ENCODE measurements at places on chromosomes 5 and 9.

DNA sequence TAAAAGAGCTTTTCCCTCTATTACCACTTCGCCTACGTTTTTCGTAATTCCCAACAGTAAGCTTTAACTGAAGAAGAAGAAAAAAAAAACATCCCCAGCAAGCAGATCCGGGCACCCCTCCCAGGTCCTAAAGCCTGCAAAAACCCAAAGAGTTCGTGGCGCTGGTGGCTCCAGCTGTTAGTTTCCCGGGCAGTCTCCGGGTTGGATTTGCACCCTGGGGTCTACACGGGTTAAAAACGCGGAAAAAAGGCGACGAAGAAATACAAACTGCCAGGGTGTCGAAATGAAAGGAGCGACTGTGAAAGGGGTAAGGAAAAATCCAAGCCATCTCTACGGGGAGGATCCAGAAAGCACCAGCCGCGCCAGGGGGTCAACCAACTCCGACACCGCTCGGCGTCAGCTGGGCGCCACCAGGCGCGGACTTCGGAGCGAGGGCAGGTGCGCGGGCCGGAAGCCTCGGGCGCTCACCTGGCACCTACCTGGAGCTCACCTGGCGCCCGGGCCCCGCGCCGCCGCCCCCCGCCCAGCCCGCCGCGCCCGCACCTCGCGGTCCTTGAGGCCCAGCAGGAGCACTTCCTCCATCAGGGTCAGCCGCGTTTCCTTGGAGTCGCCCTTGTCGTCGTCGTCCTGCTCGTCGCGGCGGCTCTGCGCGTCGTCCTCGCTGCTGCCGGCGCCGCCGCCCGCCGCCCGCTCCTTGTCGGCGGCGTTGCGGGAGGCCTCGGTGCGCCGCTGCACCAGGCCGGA lies 680 bp downstream of the GOLPH3 start:
- peak; percentile 22 for DNase-seq

- no peak for DNase-seq
Observed at GRCh38 chr5:132355140-132355765, 14.3 kb upstream of the SLC22A5 start.

GRCh38 chr5:94470802-94471201 lies 147.6 kb downstream of the KIAA0825 start:
- DNase-seq: no peak

DNA sequence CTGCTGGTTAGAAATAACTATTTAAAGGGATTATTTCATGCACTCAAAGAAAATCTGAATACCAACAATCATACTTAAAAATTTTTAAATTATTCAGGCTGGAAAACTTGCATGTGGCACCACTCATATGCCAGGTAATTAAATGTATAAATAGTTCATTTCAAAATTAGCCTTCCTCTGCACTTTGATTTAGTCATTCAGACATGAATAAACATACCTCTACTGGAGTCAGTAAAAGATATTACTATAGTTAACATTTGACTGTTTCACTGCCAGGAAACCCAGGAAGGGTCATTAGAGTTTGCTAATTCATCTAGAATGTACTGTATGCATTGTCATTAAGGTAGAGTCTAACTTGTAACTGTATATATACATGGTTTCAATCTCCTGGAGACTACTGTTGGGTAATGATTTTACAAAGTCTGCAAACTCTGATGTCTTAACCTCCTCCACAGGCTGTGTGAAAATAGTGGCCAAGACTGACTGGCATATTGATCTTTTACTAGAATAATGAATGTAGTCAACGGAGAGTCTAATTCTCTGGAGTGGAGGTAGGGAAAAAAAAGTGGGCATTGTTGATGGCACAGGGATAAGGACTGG lies 43.7 kb downstream of the TEX10 start:
- no peak for DNase-seq

DNA sequence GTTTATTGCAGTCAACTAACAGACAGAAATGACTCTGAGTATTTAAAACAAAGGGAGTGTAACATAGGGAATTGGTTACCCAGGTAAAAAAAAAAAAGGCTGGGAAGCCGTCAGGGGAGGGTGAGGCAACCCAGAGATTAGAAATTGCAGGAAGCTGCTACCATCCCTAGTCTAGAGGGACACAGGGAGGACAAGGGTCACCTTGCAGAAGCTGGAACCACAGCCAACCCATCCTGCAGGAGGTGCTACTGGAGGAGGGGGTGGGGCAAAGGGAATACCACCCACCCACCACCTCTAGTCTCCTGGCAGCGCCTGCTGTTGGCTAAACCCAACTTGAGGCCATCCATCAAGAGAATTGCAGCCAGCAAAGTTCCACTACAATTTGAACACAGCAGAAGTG lies 6.5 kb downstream of the CAST start:
- no peak for DNase-seq

DNA sequence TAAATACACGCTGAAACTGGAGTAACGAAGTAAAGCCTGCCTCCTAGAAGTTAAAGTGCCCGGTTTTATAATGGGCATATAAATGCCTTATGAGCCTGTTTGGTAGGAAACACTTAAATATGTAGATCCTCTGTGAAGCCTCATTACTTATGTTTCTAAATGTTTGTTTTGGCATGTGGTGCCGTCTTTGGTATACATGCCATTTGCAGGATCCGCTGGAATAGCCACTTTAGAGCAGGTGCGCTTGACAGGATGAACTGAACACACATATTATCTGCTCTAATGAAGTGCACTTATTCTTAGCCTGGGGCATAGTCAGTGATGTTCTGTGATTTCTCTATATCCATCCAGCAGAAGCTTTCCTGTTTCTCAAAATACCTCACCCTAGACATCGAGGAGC lies 778.1 kb upstream of the WWC1 start:
- no peak for DNase-seq

- no peak for DNase-seq
Observed at GRCh38 chr5:144698484-144698883, 527.8 kb downstream of the KCTD16 start.

GRCh38 chr9:120001536-120001935 lies 578.4 kb downstream of the CDK5RAP2 start:
- DNase-seq: no peak

GRCh38 chr5:169429044-169429443 lies 128.1 kb upstream of the SLIT3 start:
- no peak for DNase-seq

DNA sequence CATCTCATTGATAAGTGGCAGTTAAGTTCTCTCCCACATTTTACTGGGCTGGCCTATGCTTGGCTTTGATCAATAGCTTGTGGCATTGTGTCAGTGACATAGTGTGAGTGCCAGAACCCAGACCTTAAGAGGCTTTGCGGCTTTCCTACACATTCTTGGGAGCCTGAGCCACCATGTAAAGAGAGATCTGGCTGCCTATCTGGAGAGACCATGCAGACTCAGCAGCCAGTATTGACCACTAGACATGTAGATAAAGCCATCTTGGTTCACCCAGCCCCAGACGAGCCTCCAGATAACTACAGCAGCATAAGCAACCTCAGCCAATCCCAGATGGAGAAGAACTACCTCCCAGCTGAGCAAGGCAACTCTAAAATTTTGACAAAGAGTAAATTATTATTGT lies 28.6 kb downstream of the C9orf153 start:
- no peak for DNase-seq

GRCh38 chr5:167643631-167644280 lies 647.7 kb upstream of the WWC1 start:
- no peak for DNase-seq

- DNase-seq: no peak
Observed at GRCh38 chr9:133004999-133005760, 25.6 kb upstream of the GTF3C5 start.

DNA sequence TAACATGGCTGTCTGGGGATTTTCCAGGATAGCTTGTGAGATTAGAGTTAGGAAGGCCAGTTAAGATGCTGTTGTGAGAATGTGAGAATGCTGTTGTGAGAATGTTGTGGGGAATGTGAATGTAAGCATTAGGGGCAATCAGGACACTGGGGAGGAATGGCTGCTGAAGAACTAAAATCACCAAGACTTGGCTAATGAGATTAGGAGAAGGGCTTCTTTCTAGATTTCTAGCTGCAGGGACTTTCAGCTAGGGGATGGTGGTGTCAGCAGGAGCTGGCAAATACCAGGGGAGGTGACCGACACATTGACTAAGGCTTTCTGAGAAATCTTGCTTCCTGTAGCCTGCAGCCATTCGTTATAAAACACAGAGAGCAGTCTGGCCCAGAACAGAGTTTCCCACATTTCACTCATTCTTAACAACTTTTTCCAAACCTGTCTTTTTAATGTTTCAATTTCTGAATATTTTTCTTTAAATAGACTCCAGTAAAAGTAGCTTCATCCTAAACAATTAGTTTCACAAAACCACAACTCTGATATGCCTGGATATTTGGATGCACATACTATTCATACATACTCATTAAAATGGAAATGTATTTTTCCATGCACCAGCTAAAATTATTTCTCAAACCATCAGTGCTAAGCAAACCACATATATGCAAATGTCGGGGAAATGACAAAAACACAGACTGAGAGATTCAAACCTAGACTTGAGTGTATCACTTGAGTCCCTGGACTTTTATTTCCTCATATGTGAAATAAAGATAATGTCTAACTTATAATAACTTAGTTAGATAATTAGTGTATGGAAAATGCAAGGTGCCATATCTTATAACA lies 89.3 kb upstream of the TNC start:
- no peak for DNase-seq

DNA sequence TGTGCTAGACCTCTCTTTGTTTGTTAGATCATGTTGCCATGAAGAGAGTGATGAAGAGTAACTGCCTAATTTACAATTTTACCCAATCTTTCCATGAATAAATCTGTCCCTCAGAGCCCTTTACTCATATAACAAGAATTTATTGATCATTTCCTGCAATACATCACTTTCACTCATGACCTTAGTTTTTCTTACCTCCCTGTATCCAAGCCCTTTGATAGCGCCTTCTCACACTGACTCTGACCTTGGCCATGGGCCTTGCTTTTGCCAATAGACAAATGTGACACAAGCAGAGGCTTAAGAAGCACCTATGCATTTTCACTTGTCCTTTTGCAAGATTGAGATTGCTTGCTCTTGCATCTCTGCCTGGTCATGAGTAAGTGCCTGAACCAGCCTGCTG lies 288.1 kb downstream of the NNT start:
- no peak for DNase-seq

DNA sequence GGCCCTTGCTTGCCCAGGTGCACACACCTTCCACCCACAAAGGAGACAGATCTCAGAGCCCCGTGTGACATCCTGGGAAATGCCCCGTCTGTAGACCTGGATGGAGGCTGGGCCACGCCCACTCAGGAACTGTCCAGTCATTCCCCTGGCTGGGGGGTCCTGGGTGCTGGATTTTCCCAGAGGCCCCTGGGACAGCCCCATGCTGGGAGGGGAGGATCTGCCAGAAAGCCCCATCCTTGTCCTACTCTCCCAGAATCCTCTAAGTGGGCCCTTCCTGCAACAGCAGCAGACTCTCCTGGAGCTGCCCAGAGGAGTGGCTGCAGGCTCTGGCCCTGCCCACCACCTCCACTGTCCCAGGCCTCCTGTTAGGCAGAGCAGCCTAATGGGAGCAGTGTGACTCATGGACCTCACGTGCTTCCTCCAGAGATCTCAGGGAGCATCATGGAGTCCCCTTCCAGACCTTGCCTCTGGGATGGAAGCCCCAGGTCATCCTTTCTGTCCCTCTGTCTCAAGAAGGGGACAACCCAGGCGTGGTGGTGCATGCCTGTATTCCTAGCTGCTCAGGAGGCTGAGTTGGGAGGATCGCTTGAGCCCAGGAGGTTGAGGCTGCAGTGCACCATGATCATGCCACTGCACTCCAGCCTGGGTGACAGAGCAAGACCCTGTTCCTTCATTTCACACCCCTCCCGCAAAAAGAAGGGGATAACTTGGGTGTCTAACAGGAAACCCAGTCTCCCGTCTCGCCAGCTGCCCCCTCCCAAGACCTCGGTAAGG lies 51.7 kb downstream of the JADE2 start:
- DNase-seq: no peak

DNA sequence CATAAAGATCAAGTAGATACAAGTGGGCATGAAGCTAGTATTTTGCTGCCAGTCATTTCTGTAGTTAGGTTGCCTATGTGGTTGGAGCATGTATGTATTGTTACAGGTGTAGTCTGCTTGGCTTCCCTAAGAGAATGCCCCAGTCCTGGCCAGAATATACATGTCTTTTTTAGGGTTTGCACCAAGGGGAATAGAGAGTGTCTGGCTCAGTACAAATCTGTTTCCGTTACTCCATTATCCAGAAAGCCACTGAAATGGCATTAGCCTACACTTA lies 23.2 kb downstream of the TGFBR1 start:
- no peak for DNase-seq

- no peak for DNase-seq
Observed at GRCh38 chr5:98913911-98914310, 14.9 kb downstream of the CHD1 start.

- DNase-seq: no peak
Observed at GRCh38 chr5:60473654-60474053, 226.3 kb downstream of the DEPDC1B start.

GRCh38 chr5:75509956-75510355 lies 1.5 kb downstream of the CERT1 start:
- DNase-seq: no peak

DNA sequence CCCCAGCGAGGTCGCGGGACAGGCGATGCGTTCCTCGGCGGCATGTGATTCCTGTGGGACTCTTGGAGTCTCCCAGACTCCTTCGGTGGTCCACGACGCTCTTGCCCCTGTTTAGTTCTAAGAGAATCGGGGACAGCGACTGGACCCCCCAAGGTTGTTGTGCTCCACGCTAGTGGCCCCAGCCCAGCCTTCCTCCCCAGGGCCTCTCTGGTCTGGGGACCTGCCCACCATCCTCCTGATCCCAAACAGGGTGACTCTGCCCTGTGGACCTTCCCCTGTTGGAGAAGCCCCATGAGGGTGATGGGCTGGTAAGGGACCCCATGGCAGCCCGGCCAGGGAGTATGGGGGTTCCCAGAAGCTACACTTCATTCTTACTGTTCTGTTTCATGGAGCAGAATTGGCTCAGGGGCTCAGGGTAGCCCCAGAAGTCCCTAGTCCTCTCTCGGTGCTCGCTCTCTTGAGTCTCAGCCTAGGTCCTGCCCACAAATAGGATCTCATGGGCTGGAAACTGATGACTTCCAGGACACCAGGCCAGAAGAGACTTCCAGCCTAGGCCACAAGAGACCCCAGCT lies 880 bp downstream of the CARD19 start:
- DNase-seq: no peak

GRCh38 chr5:180209137-180209581 lies at the start of gene RASGEF1C:
RASGEF1C (minus strand) TSS chr5:180209211; CDS start chr5:180138052, 71,159 bp downstream.
- no peak for DNase-seq

GRCh38 chr9:134551176-134551575 lies 90.4 kb upstream of the COL5A1 start:
- no peak for DNase-seq

GRCh38 chr5:102289251-102289899 lies 6.7 kb downstream of the SLCO4C1 start:
- no peak for DNase-seq

GRCh38 chr5:51731421-51732029 lies 348.3 kb downstream of the ISL1 start:
- DNase-seq: no peak

DNA sequence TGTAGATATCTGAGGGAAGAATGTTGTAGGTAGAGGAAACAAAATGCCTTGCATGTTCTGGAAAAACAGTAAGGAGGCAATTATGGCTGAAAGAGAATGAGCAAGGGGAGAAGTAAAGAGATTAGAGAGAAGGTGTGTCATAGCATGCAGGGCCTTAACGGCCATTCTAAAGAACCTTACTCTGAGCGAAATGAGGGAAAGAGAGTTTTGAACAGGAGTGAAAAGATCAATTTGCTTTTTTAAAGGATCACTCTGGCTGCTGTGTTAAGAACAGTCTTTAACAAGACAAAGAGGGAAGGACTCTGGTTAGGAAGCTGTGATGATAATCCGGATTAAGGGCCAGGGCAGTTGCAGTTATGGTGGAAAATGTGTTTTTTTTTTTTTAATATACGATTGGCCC lies 22.6 kb downstream of the PTBP3 start:
- no peak for DNase-seq

- DNase-seq: no peak
Observed at GRCh38 chr5:38543074-38543473, 13.4 kb downstream of the LIFR start.
